ENCODE measurements at places on chromosomes 16 and 17.

DNA sequence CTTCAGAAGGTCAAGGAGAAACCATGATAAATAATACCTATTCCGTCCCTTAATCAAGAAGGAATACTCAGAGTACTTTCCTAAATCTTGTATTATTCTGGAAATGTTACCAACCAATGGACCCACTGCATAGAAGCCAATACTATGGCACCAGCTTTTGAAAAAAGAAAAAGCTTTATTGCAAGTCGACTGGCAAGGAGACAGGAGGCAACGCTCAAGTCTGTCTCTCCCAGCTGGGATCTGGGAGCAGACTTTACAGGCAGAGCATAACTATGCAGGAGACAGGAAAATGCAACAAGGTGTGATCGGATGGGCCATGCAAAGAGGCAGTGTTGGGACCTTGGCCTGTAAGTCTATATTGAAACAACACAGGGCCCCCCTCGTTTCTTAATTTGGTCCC is 132.4 kb downstream of the CHD9NB start:
- DNase-seq, result no peak
- no peaks in the 10 kb centered on the region for H3K36me3 ChIP-seq
- no peaks in the 10 kb centered on the region for H3K4me1 ChIP-seq
- H3K4me3 ChIP-seq, result no peak overlapping the region
- H3K27ac ChIP-seq, result no peak overlapping the region

DNA sequence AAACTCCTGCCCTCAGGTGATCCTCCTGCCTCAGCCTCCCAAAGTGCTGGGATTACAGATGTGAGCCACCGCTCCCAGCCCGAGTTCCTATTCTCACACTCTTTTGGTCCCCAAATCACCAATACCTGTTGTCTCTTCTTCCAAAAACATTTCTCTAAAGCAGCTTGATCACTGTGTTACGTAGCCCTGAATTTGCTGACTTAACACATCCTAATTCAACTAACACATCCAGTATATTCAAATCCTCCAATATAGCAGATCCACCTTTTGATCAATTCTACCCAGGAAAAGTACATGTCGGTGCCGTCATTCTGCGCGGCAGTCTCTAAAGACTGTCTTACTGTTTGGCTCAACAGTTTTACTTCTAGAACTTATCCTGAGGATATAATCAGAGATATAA is 191.3 kb downstream of the ZNF18 start:
- no peak overlapping the region for H3K27ac ChIP-seq
- DNase-seq, result no peak
- H3K27me3 ChIP-seq, result no peaks in the 10 kb centered on the region

DNA sequence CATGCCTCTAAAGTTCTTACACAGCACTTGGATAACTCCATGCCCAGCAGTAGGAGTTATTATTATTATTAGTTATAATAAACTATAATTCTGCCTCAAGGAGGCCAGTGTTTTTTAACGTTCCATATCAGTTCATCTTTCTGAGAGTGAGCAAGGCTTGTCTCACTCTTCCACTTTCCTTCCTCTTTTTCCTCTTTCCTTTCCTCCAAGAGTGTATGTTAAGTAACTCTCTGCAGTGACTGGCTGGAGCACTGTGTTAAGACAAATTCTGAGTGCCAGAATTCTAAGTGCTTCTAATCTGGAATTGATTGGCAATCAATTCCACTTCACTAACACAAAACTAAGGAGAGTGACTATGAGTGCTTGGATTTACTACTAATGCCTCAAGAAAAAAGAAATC is 16.4 kb downstream of the CLEC19A start:
- no peak overlapping the region for H3K27ac ChIP-seq
- H3K36me3 ChIP-seq, result no peaks in the 10 kb centered on the region
- H3K4me1 ChIP-seq, result no peaks in the 10 kb centered on the region
- H3K27me3 ChIP-seq, result no peaks in the 10 kb centered on the region
- no peak for DNase-seq
- no peak overlapping the region for H3K4me3 ChIP-seq

DNA sequence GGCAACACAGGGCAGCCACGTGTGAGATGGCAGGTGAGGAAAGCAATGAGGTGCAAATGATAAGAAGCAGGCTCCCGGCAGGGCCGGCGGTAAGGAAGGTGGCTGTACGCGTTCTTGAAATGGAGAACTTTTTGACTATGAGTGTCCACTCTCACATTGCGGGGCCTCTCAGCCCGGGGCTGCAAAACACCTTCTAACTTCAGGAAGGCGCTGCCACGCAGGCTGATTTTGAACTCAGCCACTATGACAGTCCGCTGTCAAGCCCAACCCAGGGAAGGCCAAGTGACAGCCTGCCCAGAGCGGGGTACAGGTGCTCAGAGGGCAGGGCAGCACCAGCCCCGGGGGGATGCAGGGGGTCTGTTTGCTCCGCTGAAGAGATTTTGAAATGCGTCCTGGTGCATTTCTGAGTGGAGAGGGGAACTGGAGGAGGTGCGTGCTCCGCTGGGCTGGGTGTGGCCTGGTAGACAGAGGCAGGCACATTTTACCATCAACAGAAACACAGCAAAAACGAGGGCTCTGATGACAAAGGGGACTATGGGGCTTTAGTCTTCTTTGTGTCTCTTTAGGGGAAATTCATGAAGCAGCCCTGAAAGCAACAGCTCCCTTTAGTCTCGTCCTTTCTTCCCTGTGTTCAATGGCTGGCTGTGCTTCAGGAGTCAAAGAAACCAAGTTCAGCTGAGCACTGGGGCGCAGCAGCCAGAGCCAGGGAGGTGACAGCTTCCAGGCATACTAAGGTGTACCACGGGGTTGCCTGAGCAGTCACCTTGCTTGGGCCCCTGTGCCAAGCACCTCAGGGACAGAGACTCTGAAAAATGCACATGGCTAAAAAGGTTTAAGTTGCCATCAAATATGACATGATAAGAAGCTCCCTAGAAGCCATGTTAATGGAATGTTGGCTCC is 14.6 kb upstream of the SREBF1 start:
- peaks cover 2% of the 10 kb centered on the region for H3K36me3 ChIP-seq
- no peak overlapping the region for H3K27ac ChIP-seq
- H3K4me3 ChIP-seq, result no peak overlapping the region
- no peaks in the 10 kb centered on the region for H3K27me3 ChIP-seq
- peaks cover 23% of the 10 kb centered on the region for H3K4me1 ChIP-seq

DNA sequence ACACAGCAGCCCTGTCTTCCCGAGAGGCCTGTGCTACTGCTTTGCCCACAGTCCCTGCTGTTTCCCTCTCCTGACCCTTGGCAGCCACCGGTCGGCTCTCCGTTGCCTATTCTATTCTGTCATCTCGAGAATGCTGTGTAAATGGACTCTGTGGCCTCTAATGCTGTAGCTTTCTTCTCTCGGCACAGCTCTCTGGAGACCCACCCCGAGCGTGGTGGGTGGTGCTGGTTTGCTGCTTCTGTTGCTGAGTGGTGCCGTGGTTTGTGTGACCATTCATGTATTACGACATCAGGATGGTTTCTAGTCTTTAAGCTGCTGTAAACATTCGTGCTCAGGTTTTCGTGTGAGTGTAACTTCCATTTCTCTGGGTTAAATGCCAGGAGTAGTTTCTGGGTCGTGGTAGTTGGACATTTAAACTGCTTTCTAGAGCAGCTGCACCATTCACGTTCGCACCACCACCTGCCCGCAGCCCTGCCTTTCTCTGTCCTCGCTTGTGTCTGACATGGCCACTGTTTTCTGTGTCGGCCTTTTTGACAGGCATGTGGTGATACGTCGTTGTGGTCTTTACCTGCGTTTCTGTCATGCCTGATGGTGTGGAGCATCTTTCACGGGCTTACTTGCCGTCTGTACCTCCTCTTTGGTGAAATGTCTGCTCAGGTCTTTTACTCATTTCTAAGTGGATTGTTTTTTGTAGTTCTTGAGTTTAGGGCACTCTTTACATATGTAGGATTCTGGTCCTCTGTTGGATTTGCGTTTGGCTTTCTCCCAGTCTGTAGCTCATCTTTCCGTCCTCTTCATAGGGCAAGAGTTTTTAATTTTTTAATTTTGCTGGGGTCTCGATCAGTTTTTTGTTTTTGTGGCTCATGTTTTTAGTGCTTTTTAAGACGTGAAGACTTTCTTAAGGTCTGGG is 47.7 kb upstream of the ZNF750 start:
- no peak overlapping the region for H3K4me3 ChIP-seq
- no peak for DNase-seq
- H3K27me3 ChIP-seq, result no peaks in the 10 kb centered on the region
- no peaks in the 10 kb centered on the region for H3K36me3 ChIP-seq
- peaks cover 6% of the 10 kb centered on the region for H3K4me1 ChIP-seq

- no peaks in the 10 kb centered on the region for H3K27me3 ChIP-seq
- no peaks in the 10 kb centered on the region for H3K36me3 ChIP-seq
- peak; percentile 86 for DNase-seq
- no peak overlapping the region for H3K4me3 ChIP-seq
- H3K27ac ChIP-seq, result no peak overlapping the region
- peaks cover 3% of the 10 kb centered on the region for H3K4me1 ChIP-seq
Measured at GRCh38 chr16:81526935-81527334, 82.3 kb downstream of the CMIP start.

DNA sequence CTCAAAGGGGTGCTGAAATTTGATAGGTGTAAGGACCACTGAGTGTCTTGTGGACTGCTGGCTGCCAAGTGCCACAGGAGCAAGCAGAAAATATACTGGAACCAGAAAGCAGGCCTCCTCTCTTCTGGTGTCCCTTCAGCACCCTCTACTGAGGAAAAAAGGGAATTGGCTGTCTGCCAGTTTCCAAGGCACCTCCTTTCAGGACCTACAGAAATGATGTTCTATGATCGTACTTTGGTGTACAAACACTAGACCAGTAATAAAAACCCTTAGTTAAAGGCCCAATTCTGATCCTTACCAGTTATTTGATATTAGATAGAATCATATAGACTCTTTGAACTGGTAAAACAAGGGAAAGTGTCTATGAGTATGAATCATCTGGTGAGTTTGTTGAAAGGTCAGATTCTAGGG is 35.8 kb upstream of the BCAS3 start:
- peak; percentile 90 for DNase-seq
- H3K4me3 ChIP-seq, result no peak overlapping the region
- no peaks in the 10 kb centered on the region for H3K36me3 ChIP-seq
- no peaks in the 10 kb centered on the region for H3K27me3 ChIP-seq

- H3K4me1 ChIP-seq, result peaks cover 33% of the 10 kb centered on the region
- H3K36me3 ChIP-seq, result no peaks in the 10 kb centered on the region
- no peaks in the 10 kb centered on the region for H3K27me3 ChIP-seq
Measured at GRCh38 chr16:66899310-66899944, 19.1 kb downstream of the PDP2 start.

GRCh38 chr17:15273141-15273793 is 8.1 kb upstream of the PMP22 start:
- H3K4me3 ChIP-seq, result no peak overlapping the region
- H3K4me1 ChIP-seq, result peaks cover 12% of the 10 kb centered on the region
- H3K27ac ChIP-seq, result peak overlapping the region; percentile 18
- H3K36me3 ChIP-seq, result no peaks in the 10 kb centered on the region
- peaks cover 5% of the 10 kb centered on the region for H3K27me3 ChIP-seq

GRCh38 chr16:14278749-14279148 is 207.6 kb downstream of the MRTFB start:
- H3K36me3 ChIP-seq, result no peaks in the 10 kb centered on the region
- no peaks in the 10 kb centered on the region for H3K27me3 ChIP-seq
- no peak overlapping the region for H3K4me3 ChIP-seq
- DNase-seq, result no peak
- no peak overlapping the region for H3K27ac ChIP-seq
- H3K4me1 ChIP-seq, result no peaks in the 10 kb centered on the region

DNA sequence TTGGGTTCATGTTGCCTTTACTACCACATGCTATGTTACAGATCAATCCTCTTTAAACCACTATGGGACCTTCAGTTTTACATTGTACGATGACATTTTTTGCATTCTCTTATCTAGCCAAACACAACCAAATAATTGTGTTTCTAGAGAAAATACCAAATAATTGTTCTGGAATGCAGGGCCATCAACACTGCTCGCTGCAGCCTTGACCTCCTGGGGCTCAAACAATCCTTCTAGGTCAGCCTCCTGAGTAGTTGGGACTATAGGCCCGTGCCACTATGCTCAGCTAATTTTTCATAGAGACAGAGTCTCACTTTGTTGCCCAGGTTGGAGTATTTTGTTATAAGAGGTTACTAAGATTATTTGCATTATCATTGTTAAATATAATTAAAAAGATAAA is 237.5 kb upstream of the PMFBP1 start:
- no peaks in the 10 kb centered on the region for H3K36me3 ChIP-seq
- H3K4me3 ChIP-seq, result no peak overlapping the region
- no peaks in the 10 kb centered on the region for H3K27me3 ChIP-seq

- no peak overlapping the region for H3K4me3 ChIP-seq
- H3K4me1 ChIP-seq, result no peaks in the 10 kb centered on the region
- no peak overlapping the region for H3K27ac ChIP-seq
- H3K27me3 ChIP-seq, result no peaks in the 10 kb centered on the region
Measured at GRCh38 chr16:56936950-56937349, 5.0 kb downstream of the HERPUD1 start.

- no peak overlapping the region for H3K4me3 ChIP-seq
- no peak overlapping the region for H3K27ac ChIP-seq
- no peaks in the 10 kb centered on the region for H3K36me3 ChIP-seq
- no peaks in the 10 kb centered on the region for H3K27me3 ChIP-seq
- H3K4me1 ChIP-seq, result no peaks in the 10 kb centered on the region
Measured at GRCh38 chr17:4690745-4691144, 13.2 kb downstream of the PELP1 start.

GRCh38 chr17:77792626-77793025 is 165.9 kb upstream of the TNRC6C start:
- no peak overlapping the region for H3K27ac ChIP-seq
- no peak overlapping the region for H3K4me3 ChIP-seq
- H3K36me3 ChIP-seq, result no peaks in the 10 kb centered on the region
- H3K27me3 ChIP-seq, result no peaks in the 10 kb centered on the region
- DNase-seq, result no peak

GRCh38 chr17:59388069-59388556 is 56.7 kb downstream of the YPEL2 start:
- H3K27me3 ChIP-seq, result no peaks in the 10 kb centered on the region
- H3K27ac ChIP-seq, result no peak overlapping the region
- H3K4me3 ChIP-seq, result no peak overlapping the region
- no peaks in the 10 kb centered on the region for H3K4me1 ChIP-seq
- H3K36me3 ChIP-seq, result no peaks in the 10 kb centered on the region

DNA sequence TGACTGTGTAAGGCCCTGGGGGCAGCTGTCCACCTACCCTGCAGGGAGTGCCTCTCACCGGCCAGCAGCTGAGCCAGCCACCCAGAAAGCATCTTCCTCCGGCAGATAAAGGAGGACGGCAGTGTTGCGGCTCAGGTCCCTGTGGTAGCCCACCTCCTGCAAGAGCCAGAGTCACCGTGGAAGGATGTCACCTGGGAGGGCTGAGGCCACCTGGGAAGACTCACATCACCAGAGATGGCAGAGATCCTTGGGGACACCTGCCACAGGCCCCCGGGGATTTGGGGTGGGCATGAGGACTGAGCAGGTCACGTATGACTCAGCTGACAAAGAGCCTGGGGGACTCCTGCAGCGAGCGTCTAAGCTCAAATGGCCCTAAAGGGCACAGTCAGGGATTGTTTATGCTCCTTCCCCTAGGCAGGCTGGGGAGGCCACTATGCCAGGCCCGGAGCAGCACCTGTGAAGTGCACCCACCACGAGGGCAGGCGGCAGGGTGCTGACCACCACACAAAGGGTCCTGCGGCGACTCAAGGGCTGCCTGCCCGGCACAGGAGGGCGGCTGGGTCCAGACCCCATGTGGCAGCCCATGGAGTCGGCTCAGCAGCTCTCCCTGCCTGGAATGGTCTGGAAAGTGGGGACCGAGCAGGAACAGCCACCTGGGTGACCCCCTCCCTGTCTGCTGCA is 44.1 kb downstream of the TNFRSF13B start:
- H3K4me3 ChIP-seq, result no peak overlapping the region
- no peaks in the 10 kb centered on the region for H3K4me1 ChIP-seq
- H3K27ac ChIP-seq, result no peak overlapping the region

- no peaks in the 10 kb centered on the region for H3K36me3 ChIP-seq
- H3K4me1 ChIP-seq, result peaks cover 8% of the 10 kb centered on the region
- DNase-seq, result no peak
- H3K27me3 ChIP-seq, result no peaks in the 10 kb centered on the region
- no peak overlapping the region for H3K27ac ChIP-seq
Measured at GRCh38 chr16:85562093-85562786, 50.9 kb upstream of the GSE1 start.
